Frontal cortex (tissue), 4 donors: ENCODE measurements at places on chromosomes 7 and 10. TPM values are rescaled to one million over a fixed set of nuclear protein-coding genes. Genes with fewer than 3 reads are reported as not detected.

DNA sequence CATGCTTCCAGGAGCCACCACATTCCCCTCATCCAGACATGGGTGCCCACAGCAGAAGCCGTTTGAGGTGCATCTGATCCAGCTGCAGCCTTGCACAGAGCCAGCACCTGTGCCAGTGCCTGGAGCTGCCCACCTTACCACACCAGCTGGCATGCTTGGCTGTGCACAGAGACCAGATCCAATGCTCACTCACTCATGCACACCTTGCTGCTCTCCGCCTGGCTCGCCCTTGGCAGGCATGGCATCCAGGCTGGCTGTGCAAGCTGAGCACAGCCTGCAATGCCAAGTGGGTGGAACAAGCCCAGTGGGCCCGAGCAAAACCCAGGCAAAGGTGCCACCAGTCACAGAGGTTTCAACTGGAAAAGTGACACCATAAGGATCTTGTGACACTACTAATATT is 66.9 kb upstream of the SEMA3A start:
- no peak for DNase-seq

GRCh38 chr10:79457256-79457785 is 11.9 kb upstream of the ZCCHC24 start:
- no peak for DNase-seq

DNA sequence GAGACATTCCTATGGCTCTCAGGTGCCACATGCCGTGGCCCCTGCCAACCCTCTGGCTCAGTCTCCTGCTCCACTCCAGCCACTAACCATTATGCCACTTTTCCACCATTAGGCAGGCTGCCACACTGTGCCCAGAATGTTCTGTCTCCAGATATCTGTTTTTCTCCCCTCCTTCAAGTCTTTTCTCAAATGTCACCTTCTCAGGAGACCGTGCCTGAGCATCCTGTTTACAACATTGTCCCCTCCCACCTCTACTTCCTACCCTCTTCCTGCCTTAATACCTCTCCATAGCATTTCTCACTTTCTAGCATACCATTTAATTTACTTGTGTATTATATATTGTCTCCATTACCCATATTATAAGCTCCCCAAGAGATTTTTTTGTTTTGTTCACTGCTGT is 162.5 kb upstream of the LYZL2 start:
- DNase-seq: no peak

DNA sequence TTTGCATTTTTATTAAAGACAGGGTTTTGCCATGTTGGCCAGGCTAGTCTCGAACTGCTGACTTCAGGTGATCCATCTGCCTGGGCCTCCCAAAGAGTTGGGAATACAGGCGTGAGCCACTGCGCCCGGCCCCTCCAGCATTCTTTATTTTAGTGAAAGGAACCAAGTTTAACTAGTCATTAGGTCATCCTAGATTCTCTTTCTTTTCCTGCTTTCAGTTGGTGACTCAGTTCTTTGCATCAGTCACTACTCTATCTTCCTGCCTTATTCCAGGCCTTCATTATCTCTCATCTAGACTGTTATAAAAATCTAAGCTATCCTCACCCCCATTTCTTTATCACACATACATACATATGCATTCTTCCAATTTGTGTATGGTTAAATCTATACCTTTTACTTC is 63.7 kb downstream of the PRSS58 start:
- no peak for DNase-seq

- DNase-seq: no peak
Observed at GRCh38 chr7:28704706-28705105, 253.4 kb downstream of the TRIL start.

GRCh38 chr7:52670608-52671225 is 364.7 kb upstream of the POM121L12 start:
- DNase-seq: no peak

- no peak for DNase-seq
Observed at GRCh38 chr10:34078017-34078744, 736.9 kb downstream of the PARD3 start.

GRCh38 chr10:91575044-91575610 is 57.7 kb downstream of the PPP1R3C start:
- no peak for DNase-seq

GRCh38 chr7:124893140-124893827 is 36.3 kb downstream of the POT1 start:
- DNase-seq: no peak

DNA sequence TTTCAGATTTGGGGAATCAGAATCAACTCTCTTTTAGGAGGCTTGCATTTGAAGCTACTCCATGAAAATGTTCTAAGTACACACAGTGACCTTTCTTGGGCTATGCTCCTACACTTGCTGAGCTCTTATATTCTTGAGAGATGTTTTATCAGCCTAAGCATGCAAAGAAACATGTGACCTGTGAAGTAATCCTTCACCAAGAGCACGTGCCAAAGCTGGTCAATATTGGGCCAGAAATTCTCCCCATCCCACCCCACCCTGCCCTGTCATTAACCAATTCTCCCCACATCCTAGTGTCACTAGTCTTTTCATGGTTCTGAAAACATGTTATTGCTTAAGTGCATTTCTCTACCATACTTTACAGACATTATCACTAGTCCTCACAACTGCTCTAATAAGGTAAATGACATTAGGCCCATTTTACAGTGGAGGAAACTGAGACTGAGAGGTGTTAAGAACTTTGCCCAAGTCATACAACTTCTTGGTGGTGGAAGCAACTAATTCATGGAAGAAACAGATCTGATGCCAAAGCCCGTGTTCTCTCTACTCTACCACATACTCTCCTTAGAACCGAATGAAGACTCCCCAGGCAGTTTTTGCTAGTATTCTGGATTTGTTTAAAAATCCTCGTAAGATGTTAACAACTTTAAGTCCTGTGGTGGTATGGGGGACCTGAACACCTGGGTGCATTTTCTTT is 200.6 kb downstream of the PTEN start:
- DNase-seq: no peak

GRCh38 chr10:87765666-87766376 is 52.2 kb downstream of the ATAD1 start:
- no peak for DNase-seq

DNA sequence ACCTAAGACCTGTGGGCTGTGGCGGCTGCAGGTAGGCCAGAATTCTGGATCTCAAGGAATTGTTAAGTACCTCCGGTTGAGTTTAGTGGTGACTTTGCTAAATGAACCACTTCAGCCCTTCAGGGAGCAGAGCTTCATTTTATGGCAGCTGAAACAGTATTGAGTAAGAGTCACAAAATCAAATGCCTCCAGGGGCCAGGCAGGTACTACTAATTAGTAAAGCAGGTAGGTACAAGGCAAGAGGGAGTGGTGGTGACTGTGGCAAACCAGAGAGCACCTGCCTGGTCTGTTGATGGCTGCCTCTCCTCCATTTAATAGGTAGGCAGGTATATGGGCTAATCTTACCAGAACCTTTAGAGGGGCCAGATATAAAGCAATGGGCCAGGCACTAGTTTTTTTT is 118.8 kb downstream of the EMX2 start:
- DNase-seq: no peak

GRCh38 chr10:61898435-61898778 is 3.1 kb upstream of the ARID5B start:
- DNase-seq: no peak

The CHRM2 gene
- 5.3 TPM for total RNA-seq

The TMEM140 gene
- 0.41 TPM for total RNA-seq

The OGDHL gene
- 6.9 TPM for total RNA-seq

The TCAF2 gene
- total RNA-seq: under 0.01 TPM

The NEUROG3 gene
- not detected for total RNA-seq
